DMS153 (cell line): ENCODE measurements at places on chromosomes 3 and 15.

GRCh38 chr3:105867712-105868430 is 941 bp downstream of the CBLB start:
- DNase-seq, result no peak

- DNase-seq, result peak; percentile 55
Measured at GRCh38 chr3:141368062-141368924, at the start of gene ZBTB38. ZBTB38 (plus strand) TSS chr3:141368504; CDS start chr3:141442389, 73,885 bp downstream.

DNA sequence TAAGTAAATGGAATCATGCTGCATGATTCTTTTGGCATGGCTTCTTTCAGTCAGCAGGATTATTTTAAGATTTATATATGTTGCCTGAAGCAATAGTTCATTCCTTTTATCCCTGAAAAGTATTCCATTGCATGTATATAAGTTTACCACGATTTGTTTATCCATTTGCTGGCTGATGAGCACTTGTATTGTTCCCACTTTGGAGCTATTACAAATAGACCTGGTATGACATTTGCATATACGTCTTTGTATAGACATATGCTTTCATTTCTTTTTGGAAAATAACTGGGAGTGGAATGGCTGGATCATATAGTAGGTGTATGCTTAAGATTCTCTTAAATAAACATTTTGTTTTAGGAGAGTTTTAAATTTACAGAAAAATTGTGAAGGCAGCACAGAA is 79.3 kb upstream of the CBLB start:
- no peak for DNase-seq

DNA sequence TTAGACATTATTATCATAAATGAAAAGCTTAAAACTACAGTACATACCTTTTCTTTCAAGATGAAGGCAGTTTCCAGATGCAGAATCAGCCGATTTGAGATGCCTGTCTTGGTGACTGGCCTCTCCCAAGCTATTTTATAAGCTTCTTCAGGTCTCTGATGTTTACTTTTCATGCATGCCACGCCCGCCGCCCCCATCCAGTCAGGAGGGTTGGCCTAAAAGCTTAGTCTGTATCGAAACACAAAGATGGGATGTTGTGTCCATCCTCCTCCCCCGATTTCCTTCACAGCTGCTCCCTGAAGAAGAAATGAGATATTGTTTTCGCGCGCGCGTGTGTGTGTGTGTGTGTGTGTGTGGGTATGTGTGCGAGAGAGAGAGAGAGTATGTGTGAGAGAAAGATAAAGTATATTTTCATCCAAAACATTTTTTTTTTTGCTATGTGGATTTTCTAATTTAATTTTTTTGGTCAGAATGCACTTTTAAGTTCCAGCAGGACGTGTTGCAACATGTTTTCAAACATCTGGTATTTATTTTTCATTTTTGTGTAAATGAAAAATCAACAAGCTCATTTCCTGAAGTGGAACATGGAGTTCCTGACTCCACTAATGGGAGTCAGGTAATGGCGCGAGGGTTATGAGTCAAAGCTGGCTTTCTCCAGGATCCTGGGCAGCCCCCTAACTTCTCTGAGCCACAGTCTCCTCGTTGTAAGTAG is at the start of gene APOD:
APOD (minus strand) TSS at position 110 of the 712 bp plus-strand sequence. CDS start 4,479 bp downstream, outside the sequence.
- peak; percentile 20 for DNase-seq

- DNase-seq, result no peak
Measured at GRCh38 chr3:162722337-162722736, 1225.7 kb downstream of the OTOL1 start.

DNA sequence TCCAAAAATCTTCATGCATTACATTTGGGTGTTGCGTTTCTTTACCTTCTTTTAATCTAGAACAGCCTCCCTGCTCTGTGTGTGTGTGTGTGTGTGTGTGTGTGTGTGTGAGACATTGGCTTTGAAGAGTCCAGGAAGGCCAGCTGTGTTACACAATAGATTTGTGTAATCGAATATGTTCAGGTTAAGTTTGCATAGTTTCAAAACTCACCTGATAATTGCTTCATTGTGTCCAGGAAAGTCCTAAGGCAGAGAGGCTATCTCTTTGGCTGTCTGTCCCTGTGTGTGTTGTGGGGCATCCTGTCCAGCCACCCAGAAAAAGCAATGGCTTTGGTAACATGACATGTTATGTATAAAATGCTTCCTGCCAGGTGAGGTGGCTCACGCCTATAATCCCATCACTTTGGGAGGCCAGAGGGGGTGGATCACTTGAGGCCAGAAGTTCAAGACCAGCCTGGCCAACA is 37.5 kb downstream of the ZNF710 start:
- DNase-seq, result no peak

- DNase-seq, result no peak
Measured at GRCh38 chr3:70582803-70583202, 270.4 kb upstream of the MDFIC2 start.

DNA sequence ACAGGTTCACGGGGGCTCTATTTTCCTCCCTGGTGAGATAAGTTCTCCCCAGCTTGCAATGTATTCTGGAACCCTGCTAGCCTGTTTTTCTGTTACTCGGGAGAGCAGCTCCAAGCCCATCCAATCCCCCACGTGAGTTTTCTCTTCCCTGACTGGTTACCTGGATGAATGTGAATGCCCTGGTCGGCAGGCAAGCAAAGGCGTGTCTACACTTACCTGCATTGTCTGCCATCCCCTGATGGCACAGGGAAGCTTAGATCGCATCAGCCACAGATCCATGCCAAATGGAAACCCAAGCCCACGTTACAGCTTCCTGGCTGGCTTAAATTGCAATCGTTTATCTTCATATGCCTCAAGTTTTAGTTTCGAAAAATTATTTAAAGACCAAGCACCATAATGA is 149.9 kb downstream of the FOXP1 start:
- DNase-seq, result peak; percentile 6

- no peak for DNase-seq
Measured at GRCh38 chr3:47954567-47954966, 61.6 kb downstream of the MAP4 start.

DNA sequence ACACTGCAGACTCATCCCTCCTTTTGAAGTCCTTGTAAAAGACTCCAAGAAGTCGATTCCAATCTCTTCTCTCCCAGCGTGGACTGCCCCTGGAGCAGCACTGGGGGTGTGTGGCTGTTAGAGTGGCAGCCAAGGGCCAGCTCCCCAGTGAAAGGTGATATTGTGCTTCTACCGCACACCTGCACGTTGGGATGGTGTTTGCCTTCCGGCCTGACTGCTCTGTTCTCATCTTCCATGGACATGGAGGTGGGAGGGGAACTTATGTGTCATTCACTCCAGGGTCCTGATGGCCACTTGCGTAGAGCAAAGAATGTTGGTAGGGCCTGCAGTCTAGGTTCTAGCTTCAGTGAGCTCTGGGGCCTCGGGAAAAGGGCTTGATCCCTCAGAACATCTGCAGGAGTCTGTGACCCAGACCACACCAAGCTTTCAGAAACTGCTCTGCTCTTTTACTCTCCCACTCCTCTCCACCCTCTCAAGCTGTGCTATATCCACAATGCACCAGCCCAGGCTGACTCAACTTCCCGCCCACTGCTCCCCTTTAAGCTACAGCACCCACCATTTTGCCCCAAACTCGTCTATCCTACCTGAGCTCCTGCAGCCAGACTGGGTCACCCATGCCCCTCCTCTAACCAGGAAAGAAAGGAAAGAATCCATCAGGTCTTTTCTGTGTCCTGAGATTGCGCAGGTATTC is 31.3 kb downstream of the LIPC start:
- peak; percentile 35 for DNase-seq

DNA sequence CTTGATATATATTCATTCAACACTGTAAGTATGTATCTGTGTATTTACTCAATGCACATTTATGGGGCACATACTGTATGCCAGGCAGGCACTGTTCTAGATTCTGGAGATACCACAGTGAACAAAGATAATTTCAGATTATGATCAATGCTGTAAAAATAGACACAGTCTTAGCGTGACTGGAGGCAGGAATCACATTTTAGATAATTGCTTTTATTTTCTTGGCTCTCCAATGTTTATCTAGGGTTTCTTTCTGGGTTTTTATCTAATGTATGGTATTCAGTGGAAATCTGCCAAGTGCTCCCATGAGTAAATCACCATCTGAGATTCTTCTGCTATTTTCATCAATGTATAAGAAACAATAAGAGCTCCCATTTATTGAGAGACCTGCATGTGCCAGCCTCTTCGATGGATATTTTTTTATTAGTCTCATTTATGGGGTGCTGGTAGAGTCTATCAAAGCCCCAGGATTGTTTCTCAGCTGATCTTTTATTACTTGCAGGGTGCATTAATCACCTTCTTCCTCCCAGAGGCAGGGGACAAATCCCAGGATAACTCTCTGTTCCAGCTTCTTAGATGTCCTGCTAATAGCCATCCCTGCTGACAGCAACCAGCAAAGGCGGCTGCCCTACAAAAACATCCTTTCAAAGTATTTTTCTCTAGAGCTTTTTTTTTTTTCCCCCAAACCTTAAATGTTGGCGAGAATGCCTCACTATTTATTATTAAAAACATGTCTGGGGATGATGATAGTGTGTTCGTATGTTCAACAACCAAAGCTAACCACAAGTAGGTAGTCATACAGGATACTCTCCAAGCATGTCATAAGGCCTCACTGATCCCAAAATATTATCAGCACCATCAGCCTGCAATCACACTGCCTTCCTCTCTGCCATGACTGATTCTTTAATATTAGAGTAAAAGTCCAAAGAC is 331.0 kb upstream of the RASGRP1 start:
- DNase-seq, result no peak

GRCh38 chr3:110420158-110420641 is 651.4 kb upstream of the NECTIN3 start:
- no peak for DNase-seq

GRCh38 chr3:171648069-171648468 is 162.2 kb downstream of the PLD1 start:
- DNase-seq, result no peak

- DNase-seq, result no peak
Measured at GRCh38 chr3:98734735-98735134, 28.4 kb upstream of the ST3GAL6 start.

DNA sequence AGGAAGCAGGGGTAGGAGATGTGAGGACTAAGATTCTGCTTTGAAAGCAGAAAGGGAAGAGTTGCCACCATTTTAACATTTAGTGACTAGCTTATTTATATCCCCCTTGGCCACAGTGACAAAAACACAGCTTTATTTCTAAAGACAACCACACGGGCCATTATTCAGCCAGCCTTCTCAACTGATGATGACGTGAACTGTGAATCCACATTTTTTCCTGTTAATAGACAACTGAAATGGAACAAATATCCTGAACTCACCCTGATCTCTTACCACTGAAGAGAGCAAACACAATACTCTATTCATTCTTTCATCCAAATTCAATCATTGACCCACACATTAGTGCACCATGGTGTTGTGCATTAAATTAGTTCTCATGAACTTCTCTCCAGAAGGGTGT is 145.1 kb downstream of the TNIK start:
- DNase-seq, result no peak

DNA sequence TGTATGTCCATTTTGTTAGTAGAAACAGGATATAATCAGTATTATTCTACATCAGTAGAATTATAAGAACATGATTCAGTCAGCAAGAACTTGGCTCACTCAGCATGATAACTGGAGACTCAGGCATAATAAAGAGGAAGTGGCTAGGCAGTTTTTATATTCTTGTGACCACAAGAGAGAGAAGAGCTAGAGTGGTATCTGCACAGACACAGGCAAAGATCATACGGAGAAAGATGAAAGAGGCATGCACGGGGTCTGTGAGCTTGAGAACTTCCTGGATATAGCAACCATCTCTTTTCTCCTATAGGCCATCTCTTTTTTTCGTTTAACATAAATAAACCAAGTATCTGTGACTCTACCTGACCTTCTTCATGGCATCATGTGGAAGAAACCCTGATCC is 46.8 kb downstream of the MYO5A start:
- no peak for DNase-seq

GRCh38 chr15:59388670-59389069 is 16.0 kb upstream of the MYO1E start:
- DNase-seq, result no peak

- no peak for DNase-seq
Measured at GRCh38 chr3:35184775-35185174, 454.6 kb upstream of the ARPP21 start.

DNA sequence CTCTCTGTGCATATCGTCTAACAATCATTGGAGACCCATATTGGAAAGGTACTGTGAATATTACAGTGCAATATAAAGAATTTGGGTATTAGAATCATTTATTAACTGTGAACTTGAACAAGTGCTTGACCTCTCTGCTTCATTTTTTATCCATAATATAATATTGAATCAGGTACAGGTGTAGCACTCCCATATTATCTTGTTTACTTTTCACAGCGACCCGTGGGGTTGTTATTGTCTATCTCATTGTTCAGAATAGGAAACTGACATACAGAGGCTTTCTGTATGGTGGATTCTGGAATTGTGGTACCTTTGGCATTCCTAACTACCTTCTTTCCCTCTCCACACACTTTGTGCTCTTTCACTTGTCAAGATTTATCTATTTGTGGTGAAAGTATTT is 17.8 kb downstream of the SNRK start:
- DNase-seq, result no peak

GRCh38 chr15:33148129-33148751 is 46.3 kb downstream of the FMN1 start:
- DNase-seq, result no peak

DNA sequence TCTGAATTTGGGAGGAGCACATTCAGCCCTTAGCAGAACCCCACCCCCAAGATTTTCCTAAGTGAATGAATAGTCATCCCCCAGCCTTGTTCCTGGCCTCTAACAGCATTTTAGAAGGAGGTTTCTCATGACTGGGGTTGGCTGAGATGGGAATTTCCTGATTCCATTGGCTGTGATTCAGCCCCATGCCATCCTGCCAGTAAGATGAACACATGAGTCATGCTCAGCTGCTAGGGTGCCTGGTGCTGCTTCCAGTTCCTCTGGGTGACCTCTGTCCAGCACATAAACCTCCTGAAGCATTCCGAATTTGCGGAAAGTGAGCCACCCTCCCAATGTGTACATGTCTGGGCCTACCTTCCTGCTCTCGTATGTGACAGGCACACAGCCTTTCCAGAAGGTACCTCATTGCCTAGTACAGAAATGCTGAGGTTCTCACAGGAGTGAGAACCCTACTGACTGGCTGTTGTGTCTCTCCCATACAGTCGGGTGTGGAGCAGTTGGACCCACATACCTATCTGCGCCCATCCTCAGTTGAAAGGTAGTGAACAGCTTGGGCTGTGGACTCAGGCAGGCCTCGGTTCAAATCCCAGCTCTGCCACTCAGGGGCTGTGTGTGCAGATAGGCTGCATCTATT is 91.7 kb downstream of the APBA2 start:
- no peak for DNase-seq

GRCh38 chr15:95281470-95281869 is 1049.0 kb upstream of the NR2F2 start:
- no peak for DNase-seq

GRCh38 chr15:95503107-95503506 is 827.4 kb upstream of the NR2F2 start:
- no peak for DNase-seq
